ENCODE measurements at places on chromosomes 11 and 22.

DNA sequence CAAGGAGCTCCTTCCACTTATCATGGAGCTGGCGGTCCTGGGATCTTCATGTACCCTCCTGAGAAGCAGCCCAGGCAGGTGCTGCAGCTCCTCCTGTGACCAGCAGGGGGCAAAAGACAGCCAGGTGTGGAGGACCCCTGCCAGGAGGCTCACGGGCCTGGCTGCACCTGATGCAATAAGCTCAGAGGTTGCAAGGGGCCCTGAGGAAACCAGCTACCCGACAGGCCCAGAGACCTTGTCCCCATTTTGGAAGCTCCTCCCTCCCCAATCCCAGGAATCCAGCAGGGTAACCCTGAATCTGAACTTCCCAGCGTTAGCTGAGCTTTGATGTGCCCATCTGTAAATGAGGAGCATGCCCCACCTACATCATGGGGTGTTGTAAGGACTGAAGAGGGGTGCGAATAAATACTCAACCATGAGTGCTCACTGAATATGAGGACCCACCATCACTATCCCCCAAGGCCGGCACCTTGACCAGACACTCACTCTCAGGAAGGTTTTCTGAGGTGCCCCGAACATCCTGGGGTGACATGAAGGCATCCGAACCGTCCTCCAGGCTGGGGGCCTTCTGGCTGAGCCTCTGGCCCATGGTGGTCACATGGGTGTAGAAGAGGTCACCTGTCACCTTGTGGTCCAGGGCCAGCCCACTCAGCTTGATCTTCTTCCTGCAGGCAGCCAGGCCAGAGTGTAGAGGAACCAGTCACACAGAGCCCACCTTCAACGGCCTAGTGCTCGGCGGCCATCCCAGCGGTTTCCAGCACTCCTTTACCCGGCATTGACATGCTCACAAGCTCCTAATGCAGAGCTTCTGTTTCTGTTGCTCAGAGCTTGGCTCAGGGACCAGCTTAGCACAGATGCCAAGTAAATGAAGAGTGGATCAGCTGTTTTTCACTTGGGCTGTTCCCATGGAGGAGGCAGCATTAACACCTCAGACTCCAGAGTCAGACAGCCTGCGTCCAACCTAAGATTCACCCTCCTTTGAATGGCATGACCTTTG, 21.7 kb downstream of the SLC43A1 start:
- DNase-seq = no peak

GRCh38 chr11:35030716-35031213, 108.2 kb upstream of the CD44 start:
- no peak for DNase-seq

GRCh38 chr11:22076271-22076930, 116.5 kb upstream of the ANO5 start:
- no peak for DNase-seq

DNA sequence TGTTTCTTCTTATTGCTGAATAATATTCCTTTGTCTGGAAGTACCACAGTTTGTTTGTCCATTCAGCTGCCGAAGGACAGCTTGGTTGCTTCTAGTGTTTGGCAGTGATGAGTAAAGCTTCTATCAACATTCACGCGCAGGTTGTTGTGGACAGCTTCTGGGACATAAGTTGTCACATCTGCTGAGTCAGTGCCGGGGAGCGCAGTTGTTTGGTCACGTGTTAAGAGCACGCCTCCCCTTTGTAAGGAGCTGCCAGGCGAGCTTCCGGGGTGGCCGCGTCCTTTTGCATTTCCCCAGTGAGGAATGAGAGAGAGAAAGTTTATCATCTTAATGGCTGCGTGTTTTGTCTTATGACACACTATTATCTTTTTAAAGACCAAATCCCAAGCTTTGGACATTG, 30.3 kb downstream of the SAMM50 start:
- no peak for DNase-seq

DNA sequence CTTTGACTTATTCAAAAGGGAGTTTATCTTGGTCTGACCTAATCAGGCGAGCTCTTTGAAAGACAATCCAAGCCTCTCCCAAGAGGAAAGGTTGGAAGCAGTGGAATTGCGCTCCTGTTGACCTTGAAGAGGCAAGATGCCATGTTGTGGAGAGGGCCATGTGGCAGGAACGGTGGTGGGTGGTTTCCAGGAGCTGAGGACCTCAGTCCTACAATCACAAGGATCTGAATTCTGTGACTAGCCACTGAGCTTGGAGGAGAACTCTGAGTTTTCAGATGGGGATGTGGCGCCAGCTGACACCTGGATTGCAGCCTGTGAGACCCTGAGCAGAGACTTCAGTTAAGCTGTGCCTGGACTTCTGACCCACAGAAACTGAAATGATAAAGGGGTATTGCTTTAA, 6.0 kb upstream of the CBX6 start:
- no peak for DNase-seq

GRCh38 chr11:35250621-35251020, 111.7 kb downstream of the CD44 start:
- no peak for DNase-seq

GRCh38 chr11:407651-408123, 7.1 kb downstream of the SIGIRR start:
- DNase-seq = no peak

- no peak for DNase-seq
These were observed 118.5 kb downstream of the ELP4 start for GRCh38 chr11:31628111-31628510.
